ENCODE measurements at places on chromosomes 4 and X.

GRCh38 chr4:108446556-108446955 lies 173.8 kb upstream of the RPL34 start:
- DNase-seq, result no peak

- DNase-seq, result no peak
These were observed 10.2 kb downstream of the CBR4 start for GRCh38 chr4:168999809-169000208.

GRCh38 chr4:139898293-139898692 lies 232.7 kb downstream of the MGST2 start:
- DNase-seq, result no peak

DNA sequence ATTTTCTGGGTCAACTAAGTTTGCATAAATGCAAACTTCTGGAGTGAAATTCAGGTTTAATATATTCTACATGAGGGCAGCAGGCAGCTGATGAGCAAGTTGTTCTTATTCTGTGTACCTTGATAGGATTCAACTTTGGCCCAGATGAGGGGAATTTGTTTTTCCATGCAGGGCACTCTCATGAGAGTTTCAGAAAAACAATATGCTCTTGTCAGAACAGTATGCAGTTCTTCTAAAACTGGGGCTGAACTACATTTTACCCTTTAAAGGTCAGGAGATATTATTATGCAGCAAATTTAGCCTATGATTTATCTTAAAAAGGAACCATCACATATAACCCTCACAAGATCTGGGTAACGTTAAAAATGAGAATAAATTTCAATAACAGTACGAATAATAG lies 19.2 kb downstream of the GPRIN3 start:
- DNase-seq, result no peak

DNA sequence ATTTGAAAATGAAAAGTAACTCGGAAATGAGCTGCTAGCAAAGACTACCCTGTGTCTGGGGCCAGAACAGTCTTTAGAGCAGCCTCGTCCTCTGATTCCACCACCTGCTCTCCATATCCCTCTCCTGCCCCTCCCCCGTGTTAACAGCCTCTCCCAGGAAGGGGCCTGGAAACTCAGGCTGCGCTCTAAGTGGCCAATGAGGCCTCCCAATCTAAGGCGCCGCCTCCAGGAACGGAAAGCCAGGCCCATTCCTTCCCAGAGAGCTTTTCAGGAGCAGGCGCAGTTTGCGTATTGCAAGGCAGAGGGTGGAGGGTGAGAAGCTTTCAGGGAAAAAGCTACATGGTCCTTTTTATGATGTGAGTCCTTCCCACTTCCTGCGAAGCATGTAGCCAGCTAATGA lies 31.2 kb downstream of the RS1 start:
- DNase-seq, result no peak

GRCh38 chr4:153758688-153759406 lies 977 bp downstream of the RNF175 start:
- DNase-seq, result no peak
